Stimulated activated CD4-positive, alpha-beta T cell treated with anti-CD3 and anti-CD28 coated beads, Interleukin-15, amount 100 ng/mL, for 1 hour (primary cell): ENCODE measurements at places on chromosomes 6 and 20.

- no peak for DNase-seq
Measured at GRCh38 chr6:56540232-56541029, 102.3 kb downstream of the DST start.

GRCh38 chr6:87721311-87721710, 19.3 kb upstream of the AKIRIN2 start:
- no peak for DNase-seq

GRCh38 chr6:135506270-135506997, 8.9 kb upstream of the AHI1 start:
- no peak for DNase-seq

- no peak for DNase-seq
Measured at GRCh38 chr20:18988701-18989100, 175.1 kb downstream of the SCP2D1 start.

DNA sequence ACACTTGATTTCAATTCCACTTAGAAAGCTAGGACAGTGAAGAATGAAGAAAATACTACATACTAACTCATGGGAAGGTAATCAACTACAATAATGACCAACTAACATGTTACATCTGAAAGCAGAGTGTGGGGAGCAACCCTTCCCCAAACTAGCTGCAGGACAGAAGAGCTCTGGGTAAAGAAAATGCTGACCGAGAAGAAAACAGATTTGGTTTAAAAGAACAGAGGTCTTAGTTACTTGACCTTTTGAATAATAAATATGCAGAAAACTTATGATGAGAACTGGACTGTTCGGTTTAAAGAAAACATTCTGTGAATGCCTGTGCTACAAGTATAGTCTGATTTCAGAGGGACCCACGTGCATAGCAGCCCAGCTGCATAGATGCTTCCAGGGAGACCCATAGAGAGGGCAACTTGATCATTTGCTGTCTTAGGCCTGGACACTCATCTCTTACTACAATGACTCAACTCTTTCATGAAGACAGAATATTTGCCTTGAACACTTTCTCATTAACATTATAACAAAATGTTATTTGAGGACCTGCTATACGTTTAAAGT, 53.5 kb downstream of the RALGAPA2 start:
- no peak for DNase-seq

GRCh38 chr6:142926494-142927270, 18.3 kb downstream of the HIVEP2 start:
- peak; percentile 53 for DNase-seq

GRCh38 chr6:23370051-23370450, 756.0 kb upstream of the NRSN1 start:
- DNase-seq = no peak

- no peak for DNase-seq
Measured at GRCh38 chr20:58264271-58264670, 35.8 kb upstream of the ANKRD60 start.

GRCh38 chr20:55291261-55291660, 714.1 kb downstream of the CBLN4 start:
- no peak for DNase-seq

DNA sequence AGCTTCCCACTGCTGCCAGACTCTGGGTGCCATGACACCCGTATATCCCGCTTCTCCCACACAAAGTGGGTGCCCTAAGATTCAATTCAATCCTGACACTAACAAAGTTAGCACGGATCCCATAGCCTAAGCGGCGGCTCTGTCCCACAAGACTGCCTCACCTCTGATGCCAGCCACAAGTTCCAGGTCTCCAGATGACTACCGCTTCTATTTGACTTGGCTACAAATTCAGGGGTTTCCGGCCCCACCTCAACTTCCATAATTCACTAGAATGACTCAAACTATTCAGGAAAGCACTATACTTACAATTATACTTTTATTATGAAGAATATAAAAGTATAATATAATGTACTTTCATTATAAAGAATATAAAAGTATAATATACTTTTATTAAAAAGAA, 24.8 kb upstream of the SLC22A23 start:
- no peak for DNase-seq

- DNase-seq = no peak
Measured at GRCh38 chr6:12528581-12529363, 187.8 kb upstream of the PHACTR1 start.

- no peak for DNase-seq
Measured at GRCh38 chr6:152642578-152643375, 5.6 kb upstream of the SYNE1 start.

DNA sequence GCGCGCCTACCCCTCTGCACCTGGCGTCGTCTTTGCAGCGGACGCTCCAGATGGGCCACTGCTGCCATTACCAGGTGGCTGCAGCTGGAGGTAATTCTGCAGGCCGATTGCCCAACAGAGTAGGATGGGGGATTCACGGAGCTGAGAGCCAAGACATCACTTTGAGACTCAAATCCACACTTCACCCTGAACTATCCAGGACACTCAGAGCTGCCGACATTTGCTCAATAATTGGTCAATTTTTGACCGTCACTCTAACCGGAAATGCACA, 694.9 kb upstream of the FLRT3 start:
- DNase-seq = no peak

- no peak for DNase-seq
Measured at GRCh38 chr6:125714441-125715090, 34.9 kb upstream of the HEY2 start.

- no peak for DNase-seq
Measured at GRCh38 chr6:108831104-108831503, 17.1 kb upstream of the ARMC2 start.

DNA sequence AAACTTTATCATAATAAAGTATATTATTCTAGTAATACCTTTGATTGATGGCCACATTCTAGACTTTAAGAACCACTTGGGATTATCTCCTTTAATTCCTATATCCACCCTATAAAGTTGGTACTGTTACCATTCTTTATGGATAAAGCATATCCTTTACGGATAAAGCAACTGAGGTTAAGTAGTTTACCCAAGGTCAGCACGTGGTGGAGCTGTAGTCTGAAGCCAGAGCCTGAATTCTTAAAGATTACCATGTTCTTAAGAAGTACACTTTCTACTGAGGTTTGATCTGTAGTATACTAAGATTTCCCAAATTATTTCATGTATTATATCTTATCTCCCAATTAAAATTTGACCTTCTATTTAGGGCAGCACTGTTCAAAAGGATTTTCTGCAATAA, 3.0 kb upstream of the NCOA7 start:
- no peak for DNase-seq

DNA sequence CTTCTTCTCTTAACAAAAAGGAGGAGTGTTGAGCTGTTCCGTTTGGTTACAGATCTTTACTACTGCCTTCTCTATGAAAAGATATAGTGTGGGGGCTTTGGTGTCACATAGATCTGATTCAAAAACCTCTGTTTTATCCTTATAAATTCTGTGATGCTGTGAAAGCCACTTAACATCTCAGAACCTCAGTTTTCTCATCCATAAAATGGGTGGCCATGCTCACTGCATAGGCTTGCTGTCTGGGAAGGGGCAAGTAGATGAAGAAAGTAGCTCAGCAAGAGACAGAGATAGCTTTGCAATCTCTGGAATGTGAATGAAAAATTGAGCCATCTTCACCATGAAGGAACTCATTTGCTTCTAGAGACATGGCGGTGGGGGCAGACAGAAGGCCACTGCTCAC, 31.6 kb upstream of the RNF24 start:
- no peak for DNase-seq

- no peak for DNase-seq
Measured at GRCh38 chr6:7899889-7900213, 10.7 kb downstream of the TXNDC5 start.

DNA sequence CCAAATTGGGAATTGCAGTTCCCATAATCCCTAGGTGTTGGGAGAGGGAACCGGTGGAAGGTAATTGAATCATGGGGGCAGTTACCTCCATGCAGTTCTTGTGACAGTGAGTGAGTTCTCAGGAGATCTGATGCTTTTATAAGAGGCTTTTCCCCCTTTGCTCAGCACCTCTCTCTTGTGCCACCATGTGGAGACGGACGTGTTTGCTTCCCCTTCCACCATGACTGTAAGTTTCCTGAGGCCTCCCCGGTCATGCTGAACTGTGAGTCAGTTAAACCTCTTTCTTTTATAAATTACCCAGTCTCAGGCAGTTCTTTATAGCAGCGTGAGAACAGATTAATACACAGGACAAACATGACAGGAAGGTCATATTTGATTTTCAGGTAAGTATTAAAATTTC, 25.3 kb upstream of the HECA start:
- no peak for DNase-seq

DNA sequence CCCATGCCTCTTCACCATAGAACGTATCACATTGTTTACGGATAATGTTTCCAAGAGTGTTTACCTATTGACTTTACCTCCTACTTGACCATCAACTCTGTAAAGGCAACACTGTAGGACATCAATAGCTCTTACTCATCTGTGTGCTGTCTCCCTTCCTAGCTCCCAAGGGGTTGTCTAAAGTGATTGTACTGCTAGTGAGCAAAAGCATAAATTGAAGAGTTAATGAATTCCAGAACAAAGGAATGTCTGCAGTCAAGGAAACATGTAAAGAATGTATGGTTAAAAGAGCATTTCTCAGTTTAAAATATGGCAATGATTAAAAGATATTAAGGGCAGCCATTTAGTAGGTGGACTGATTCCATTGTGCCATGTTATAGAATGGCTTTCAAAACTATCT, 985.4 kb downstream of the TBC1D32 start:
- no peak for DNase-seq

GRCh38 chr6:90249458-90249857, 47.2 kb downstream of the BACH2 start:
- no peak for DNase-seq

- DNase-seq = no peak
Measured at GRCh38 chr6:106966671-106967640, 7.6 kb downstream of the CD24 start.

GRCh38 chr6:16849280-16849987, 88.2 kb upstream of the ATXN1 start:
- no peak for DNase-seq

- DNase-seq = no peak
Measured at GRCh38 chr6:151765444-151765886, 42.0 kb upstream of the ESR1 start.

DNA sequence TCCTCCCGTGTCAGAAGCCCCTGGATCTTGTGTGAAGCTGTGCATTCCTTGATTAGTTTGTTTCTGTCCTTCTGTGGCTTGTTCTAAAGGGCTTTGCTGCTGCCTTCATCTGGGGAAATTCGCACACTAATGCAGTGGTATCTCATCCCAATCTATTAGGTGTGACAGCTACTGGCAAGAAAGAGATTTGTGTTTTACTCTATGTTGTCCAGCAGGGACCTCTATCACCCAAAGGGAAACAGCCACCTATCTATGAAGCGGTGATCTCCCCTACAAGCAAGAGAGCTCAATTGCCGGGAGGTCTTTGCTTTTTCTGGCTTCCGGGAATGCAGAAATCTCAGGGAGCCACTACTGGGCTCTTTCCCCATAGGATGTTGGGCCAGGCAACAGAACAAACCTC, 151.8 kb downstream of the NRN1 start:
- DNase-seq = no peak

DNA sequence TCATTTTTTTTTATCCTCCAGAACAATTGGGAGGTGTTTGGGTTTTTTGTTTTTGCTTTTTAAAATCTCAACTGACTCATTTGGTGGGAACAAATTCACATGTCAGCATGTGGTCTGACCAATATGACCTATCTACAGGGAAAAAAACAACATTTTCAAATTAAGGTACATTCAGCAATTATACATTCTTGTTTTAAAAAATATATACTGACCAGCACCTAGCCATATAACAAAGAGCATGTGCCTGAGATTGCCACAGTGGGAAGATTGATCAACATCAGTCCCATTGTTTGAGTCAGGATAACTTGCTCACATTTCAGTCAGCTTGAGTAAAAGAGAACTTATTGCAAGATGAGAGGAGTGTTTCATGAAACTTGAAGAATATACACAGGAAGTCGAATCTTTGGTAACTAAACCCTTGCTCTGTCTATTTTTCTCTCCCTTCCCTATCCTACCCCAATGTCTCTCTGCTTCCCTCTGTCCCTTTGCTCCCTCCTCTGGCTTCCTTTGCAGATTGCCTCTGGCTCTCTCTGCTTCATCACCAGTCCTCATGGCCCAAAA, 163.2 kb upstream of the TAB2 start:
- no peak for DNase-seq

GRCh38 chr20:59333951-59334350, 33.5 kb downstream of the EDN3 start:
- DNase-seq = no peak

DNA sequence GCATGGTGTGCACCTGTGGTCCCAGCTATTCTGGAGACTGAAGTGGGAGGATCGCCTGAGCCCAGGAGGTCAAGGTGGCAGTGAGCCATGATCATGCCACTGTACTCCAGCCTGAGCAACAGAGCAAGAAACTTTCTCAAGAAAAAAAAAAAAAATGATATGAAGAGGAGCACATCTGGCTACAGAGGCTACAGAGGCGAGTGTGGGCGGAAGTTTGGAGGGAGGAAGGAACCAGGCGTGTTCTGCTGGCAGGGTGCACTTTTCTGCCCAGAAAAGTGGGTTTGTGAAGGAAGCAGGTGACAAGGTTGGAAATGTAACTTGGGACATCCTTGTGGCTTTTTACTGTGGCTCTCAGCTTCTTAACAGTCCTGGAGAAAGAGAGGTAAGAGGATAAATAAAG, 96.7 kb downstream of the SNX5 start:
- no peak for DNase-seq

- no peak for DNase-seq
Measured at GRCh38 chr20:14764511-14765369, 427.3 kb upstream of the FLRT3 start.

- DNase-seq = no peak
Measured at GRCh38 chr20:48282591-48283228, 497.4 kb upstream of the SULF2 start.

GRCh38 chr6:110781522-110782214, 33.6 kb downstream of the CDK19 start:
- no peak for DNase-seq

GRCh38 chr6:11767978-11768756, 10.4 kb downstream of the ADTRP start:
- no peak for DNase-seq

GRCh38 chr6:137188855-137189254, 15.4 kb upstream of the IL22RA2 start:
- DNase-seq = no peak

DNA sequence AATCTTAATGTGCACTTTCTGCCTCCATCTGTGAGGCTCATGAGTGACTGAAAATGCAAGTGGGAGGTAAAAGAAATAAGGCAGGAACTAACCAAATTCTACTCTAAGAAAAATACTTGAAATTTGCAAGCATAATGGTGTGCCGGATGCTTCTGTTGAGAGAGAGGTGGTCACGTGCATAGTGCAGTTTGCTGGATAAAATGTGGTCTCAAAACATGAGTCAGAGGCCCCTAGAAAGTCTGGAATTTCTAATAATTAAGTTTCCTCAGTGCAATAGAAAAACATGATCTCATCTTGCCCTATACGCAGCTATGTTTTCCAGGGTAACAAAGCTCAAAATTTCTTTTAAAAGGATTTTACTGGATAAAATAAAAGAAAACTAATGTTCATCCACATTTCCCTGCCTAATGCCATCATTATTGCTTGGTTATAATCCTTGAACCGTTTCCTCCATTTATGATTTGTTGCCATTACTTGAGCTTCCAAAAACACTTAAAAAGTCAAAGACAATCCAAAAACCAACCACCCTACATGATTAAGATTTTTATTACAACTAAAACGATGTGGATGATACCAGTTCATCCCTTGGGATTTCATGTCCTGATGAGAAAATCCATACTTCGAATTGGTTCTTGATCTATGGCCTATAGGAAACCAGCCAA, 351.7 kb upstream of the ARID1B start:
- no peak for DNase-seq
